Myocyte (in vitro differentiated cells): ENCODE measurements at places on chromosomes 3 and 15.

DNA sequence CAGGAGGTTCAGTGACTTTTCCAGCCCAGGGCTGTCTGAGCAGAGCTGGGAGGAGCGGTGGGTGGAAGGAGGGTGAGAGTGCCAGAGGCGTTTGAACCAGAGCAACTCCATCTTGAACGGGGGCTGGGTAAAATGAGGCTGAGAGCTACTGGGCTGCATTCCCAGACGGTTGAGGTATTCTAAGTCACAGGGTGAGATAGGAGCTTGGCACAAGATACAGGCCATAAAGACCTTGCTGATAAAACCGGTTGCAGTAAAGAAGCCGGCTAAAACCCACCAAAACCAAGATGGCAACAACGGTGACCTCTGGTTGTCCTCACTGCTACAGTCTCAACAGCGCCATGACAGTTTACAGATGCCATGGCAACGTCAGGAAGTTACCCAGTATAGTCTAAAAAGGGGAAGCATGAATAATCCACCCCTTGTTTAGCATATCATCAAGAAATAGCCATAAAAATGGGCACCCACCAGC lies 60.2 kb downstream of the ABTB1 start:
- no peak for DNase-seq

DNA sequence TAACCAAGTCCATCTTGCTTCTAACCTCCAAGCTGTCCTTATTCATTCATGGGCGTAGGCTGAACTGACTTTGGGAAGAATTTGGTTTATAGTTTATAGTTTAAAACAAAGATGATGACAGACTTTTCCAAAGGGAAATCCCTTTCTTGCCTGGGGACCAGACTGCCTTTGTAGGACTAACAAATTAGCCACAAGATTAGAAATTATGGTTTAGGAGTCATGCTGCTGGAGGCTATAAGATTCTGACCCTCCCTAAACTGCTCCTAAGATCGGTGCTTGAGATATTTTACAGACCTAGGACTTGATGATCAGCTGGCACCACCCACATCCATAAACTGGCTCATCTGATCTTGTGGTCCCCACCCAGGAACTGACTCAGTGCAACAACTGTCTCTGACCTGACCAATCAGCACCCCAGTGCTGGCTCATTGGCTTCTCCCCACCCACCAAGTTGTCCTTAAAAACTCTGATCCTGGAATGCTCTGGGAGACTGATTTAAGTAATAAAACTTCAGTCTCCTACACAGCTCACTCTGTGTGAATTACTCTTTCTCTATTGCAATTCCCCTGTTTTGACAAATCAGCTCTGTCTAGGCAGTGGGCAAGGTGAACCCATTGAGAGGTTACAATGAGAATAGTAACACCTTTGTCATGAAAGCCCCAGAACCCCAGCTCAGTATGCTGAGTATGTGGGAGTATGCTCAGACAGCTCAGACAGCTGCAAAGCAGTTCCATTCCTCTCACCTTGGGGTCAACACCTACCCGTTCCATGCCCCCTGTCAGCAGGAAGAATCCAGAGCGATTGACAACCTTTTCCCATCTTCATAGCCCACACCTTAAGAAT lies 51.6 kb upstream of the C15orf39 start:
- peak; percentile 52 for DNase-seq

DNA sequence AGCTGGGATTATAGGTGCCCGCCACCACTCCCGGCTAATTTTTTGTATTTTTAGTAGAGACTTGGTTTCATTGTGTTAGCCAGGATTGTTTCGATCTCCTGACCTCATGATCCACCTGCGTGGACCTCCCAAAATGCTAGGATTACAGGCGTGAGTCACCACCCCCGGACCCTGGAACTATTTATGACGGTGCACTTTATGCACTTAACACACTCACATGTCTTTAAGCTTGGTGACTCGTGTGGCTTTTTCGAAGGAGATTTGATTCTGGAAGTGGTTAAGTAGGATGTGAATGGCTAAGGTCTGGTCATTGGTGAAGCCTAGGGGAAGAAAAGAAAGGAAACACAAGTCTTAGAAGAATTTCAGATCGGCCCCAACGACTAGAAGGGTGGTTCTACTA lies 20.3 kb downstream of the BBS4 start:
- peak; percentile 17 for DNase-seq

- no peak for DNase-seq
Observed at GRCh38 chr3:171204942-171205341, 178.4 kb upstream of the SLC2A2 start.

- no peak for DNase-seq
Observed at GRCh38 chr3:184765047-184765729, 46.8 kb upstream of the VPS8 start.

DNA sequence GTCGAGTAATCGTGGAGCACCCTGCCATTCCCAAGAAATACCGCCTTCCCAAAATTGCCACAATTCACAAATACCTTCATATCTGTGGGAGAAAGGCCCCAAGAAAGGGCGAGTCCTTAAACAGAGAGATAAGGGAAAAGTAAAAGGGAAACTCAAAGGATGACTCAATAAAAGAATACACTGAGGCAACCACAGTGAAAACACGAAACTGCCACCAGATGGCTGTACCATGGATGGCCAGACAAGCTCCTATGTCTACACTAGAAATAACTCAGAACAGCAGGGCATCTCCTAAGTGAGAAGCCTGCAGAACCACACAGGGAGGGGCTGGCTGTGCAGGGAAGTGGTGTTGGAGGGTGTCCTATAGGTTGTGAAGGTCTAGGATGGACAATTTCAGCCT lies 25.0 kb downstream of the SRGAP3 start:
- no peak for DNase-seq

GRCh38 chr3:155658671-155659261 lies 86.1 kb downstream of the PLCH1 start:
- no peak for DNase-seq

GRCh38 chr3:79362571-79363270 lies 405.1 kb downstream of the ROBO1 start:
- DNase-seq, result peak; percentile 6

DNA sequence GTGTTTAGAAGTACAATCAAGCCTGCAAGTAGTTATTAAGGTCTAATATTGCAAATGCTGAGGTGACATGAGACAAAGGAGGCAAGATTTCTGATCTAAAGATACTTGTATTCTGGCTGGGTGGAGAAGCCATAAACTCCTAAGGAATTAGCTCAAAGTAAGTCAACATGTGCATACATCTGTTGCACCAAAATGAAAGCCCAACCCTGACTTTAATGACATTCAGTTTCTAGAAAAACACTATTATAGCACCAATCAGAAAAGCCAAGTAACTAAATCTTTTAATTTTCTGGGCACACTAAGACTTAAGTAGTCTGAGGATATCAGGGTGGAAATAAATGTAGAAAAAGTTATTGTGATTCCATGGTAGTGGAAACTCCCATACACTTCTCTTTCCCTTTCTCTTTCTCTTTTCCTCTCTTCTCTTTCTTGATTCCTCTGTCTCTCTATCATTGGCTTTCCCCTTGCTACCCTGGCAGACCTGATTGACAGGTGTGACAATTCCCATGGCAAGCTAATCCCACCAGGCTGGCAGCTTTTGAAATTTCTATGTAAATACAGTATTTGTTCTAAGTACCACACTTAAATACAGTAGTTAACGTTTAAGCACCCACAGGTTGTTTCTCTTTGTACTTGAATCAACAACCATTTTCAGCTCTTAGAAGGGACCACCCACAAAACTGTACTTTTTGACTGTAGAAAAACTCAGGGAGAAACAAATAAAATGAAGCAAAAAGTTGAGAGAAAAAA lies 528.4 kb upstream of the SEMA6D start:
- DNase-seq, result no peak

DNA sequence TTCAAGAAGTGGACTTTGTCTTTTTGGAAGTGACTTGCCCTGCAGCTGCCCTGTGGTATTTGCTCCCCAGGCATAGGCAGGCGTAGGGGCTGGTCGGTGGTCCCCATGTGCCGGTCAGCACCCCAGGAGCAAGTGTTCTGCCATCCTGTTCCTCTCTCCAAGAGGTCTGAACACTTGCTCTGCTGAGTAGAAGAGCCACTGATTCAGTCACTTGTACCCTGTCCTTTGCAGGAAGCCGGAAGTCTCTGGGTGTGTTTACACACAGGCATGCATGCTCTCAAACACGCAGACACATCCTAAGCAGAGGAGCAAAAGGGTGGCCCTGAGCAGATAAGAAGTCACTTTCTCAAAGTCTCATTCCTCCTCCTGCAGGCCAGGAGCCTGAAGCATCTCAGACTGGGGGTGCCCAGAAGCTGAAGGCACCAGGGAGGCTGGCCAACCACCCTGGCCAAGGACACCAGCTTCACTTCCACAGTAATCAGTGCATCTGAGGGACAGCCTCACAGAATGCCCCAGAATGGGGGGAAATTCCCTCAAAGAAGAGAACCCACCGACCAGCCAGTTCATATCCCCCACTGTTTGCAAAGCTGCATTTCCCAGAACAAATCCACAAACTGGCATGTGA lies 88.7 kb upstream of the POMGNT2 start:
- DNase-seq, result no peak

- DNase-seq, result no peak
Observed at GRCh38 chr3:79339846-79340245, 428.0 kb downstream of the ROBO1 start.

- DNase-seq, result no peak
Observed at GRCh38 chr3:32791833-32792232, 26.0 kb upstream of the TRIM71 start.

GRCh38 chr3:107028626-107029025 lies 348.6 kb upstream of the CCDC54 start:
- DNase-seq, result no peak

GRCh38 chr3:135453326-135453725 lies 512.2 kb upstream of the PPP2R3A start:
- no peak for DNase-seq

GRCh38 chr3:72490688-72491435 lies 357.4 kb downstream of the SHQ1 start:
- no peak for DNase-seq

- no peak for DNase-seq
Observed at GRCh38 chr3:195829897-195830254, 18.1 kb upstream of the MUC4 start.

DNA sequence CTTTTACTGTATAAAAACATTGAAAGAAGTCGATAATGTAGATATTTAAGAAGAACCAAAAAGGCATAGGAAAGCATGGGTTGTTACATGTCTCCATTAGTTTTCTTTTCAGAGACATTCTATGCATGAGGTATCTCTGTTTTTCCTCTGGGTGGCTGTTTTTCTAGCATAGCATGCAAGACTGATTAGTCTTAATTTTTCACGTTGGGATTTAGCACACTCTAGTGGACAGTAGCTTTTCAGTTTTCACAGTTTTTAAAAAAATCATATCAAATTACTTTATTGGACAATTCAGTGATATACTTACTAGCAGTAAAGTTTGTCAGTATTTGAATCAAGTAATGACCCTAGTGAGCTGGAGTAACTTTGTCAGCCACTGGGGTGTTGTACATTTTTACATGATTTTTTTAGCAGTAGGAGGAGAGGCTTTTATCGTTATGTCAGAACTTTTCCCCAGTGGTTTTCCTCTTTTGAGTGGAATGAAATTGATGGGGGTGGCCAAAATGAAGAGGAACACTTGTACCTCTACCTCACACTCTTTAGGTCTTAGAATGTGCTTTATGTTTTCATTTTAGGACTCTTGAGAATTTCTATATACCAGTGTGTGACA lies 57.2 kb downstream of the SEC22A start:
- DNase-seq, result peak; percentile 60

- peak; percentile 86 for DNase-seq
Observed at GRCh38 chr15:35751413-35752133, 205.6 kb upstream of the DPH6 start.

GRCh38 chr15:31157644-31158069 lies 56.1 kb upstream of the TRPM1 start:
- DNase-seq, result no peak

GRCh38 chr3:171690281-171690680 lies 120.0 kb downstream of the PLD1 start:
- DNase-seq, result no peak

DNA sequence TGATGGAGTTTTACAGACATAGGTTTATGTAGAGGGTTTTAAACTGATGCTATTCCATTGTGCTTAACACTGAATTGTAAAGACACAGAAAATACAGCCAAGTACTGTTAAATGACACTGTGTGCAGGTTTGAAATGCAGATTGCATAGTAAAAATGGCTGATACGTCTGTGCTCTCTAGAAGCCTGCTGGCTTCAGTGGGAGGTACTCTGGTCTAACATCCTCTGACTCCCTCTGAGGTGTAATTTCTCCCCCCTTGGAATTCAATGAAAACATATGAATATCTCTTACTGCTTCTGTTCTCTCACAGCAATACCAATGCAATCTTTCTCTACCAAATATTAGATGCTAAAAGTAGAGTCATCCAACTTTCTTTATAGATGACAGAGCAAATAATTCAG lies 176.6 kb downstream of the SLC9A9 start:
- DNase-seq, result no peak

DNA sequence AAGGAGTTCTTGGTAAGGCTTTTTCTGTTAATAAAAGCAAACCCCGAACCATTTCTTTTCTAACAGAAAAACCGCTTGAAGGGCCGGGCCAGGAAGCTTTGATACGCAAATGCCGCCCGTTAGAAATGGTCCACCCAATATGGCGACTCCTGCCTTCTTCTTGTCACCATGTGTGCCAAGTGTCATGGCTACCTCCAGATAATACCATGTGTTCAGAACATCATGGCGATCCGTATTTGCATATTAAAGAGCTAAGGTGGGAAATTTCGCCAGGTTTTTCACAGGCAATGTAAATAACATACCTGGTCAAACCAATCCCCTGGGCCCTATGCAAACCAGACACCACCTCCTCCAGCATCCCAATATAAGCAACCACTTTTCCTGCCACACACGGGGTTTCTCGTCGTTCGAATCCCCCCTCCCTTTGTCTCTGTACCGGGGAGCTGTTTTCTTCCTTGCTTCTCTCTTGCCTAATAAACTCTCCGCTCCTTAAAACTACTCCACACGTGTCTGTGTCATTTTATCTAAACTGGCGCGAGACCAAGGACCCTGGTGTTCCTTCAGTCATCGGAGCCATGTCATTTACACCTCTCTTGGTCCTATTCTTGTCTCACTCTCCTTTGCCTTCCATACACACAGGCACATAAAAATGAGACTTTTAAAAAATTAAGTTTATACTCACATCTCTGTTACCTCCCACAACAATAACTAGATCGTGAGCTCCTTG lies 34.5 kb downstream of the NCEH1 start:
- no peak for DNase-seq

GRCh38 chr3:128318275-128318941 lies 148.3 kb downstream of the DNAJB8 start:
- DNase-seq, result no peak

DNA sequence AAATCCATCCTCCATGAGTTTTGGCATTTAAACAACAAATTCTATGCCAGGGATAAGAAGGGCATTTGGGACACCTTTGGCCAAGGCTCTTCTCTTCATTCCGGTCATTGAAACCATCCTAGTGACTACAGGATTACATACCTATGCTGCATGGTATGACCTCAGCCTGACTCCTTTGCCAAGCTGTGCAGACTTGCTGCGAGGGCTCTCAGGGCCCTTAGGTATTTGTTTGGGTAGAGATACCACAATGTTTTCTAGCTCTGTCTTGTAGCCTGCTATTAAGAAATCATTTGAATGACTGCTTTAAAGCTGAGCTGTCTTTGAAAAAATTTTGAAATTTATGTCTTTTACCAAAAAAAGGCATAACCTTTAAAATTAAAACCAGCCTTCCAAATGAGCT lies 749.8 kb upstream of the SGO1 start:
- no peak for DNase-seq
